ENCODE measurements at places on chromosomes 3 and 15.

DNA sequence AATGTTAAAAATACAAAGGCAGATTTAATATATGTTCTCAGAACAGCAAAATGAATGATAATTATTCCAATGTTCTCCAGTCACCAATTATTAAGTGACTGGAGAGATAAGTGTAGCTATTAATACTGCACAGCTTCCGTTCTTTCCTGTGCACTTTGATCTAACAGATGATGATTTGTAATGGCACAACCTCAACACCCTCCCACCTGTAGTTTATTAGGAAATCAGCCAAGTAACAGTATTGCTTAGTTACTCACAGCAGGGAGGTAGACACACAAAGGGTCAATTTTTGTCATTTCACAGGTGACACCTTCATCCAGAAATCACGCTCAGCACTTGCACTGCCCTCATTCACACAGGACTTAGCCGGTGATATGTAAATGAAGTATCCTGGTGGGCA, 688.1 kb downstream of the EPHA3 start:
- DNase-seq, result no peak

DNA sequence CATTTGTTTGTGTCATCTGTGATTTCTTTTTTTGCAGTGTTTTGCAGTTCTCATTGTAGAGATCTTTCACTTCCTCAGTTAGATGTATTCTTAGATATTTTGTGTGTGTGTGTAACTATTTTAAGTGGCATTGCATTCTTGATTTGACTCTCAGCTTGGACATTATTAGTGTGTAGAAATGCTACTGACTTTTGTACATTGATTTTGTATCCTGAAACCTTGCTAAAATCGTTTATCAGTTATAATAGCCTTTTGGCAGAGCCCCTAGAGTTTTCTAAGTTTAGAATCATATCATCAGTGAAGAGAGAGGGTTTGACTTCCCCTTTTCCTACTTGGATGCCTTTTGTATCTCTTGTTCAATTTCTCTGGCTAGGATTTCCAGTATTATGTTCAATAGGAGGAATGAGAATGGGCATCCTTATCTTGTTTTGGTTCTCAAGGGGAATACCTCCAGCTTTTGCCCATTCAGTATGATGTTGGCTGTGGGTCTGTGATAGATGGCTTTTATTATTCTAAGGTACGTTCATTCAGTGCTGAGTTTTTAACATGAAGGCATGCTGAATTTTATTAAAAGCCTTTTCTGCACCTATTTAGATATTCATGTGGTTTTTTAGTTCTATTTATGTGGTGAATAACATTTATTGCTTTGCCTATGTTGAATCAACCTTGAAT, 211.7 kb downstream of the MBNL1 start:
- DNase-seq, result no peak

DNA sequence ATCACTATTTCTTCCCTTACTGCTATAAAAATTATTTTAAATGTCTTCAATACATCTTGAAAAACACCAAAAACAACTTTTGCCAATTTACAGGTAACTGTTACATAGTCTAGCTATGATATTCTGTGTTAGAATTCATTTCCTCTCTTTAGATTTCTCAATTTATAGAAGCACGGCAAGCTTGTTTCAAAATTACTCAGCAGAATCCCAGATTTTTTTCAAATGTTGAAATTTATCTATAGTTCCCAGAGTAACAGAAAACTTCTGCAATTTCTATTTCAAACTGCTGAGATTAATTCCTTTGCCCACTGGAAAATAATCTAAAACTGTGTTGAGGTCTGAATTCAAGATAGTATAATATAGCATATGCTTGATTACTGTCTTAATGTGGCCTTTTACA, 41.2 kb downstream of the CCPG1 start:
- DNase-seq, result no peak

GRCh38 chr3:165918657-165918979, 81.4 kb upstream of the BCHE start:
- DNase-seq, result no peak

DNA sequence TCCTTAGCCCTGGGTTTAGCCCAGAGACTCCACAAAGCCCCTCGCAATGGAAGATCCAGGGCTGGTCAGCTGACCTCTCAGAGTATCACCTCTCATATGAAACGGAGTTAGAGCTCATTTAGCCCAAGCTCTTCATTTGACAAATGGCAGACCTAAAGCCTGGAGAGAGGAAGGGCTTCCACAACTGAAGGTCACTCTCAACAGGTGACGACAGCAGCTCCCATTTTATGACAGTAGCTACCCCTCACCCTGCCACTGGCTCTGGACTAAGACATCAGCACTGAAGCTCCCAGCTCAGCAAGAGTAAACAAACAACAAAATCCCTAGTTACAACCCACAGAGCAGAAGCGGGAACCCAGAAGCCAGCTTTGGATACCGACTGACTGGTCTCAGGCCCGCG, 33.7 kb downstream of the TLE3 start:
- no peak for DNase-seq

DNA sequence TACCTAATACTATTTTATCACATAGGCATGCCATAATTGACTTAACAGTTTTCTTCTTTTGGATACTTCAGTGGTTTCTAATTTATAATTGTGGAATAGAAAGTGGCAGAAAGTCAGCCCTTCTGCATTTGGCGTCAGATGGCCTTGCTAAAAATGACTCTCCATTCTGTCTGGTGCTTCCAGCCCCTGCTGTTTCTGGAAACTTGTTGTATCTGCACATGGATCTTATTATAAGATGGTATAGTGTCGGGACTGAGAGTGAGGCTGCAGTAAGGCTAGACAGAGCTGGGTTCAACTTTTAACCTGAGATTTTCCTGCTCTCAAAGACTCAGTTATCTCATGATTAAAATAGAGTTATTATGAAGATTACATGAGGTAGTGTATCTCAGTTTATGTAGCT, 74.8 kb upstream of the WDR72 start:
- DNase-seq, result no peak

DNA sequence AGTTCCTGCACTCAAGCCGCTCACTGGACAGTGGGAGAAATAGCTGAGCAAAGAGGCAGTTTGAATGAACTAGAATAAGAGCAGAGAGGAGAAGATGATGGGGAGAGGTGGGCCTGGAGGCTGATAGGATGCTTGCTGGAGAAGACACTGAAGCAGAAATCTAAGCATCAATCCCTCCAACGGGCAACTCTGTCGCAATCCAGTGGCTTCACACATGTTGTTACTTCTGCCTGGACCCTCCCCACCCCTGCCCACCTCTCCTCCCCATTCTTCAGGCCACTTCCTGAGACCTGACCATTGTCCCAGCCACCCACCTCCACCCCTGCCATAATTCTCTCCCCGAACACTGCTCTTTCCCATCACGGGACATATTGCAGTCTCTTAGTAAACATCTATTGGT, 76.0 kb downstream of the SRGAP3 start:
- DNase-seq, result no peak

- DNase-seq, result no peak
Measured at GRCh38 chr3:104916971-104917370, 449.7 kb upstream of the ALCAM start.

DNA sequence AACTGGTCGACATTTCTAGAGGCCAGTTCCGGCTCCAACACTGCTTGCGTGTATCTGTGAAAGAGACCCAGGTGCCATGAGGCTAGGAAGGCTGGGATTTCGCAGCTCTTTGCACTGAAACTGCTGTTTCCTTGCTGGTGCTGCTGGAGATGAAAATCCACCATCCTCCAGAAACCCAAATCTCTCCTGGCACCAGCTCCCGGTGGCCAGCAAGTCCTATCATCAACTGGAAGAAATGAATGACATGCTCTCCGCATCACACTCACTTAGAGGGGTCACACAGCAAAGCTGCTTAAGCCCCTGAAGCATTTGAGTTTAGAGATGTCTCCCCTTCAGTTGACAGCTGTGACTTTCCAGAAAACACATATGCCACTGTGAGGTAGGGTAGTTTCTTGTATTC, 471.8 kb upstream of the PROK2 start:
- no peak for DNase-seq

GRCh38 chr3:190644035-190644434, 130.2 kb downstream of the IL1RAP start:
- no peak for DNase-seq

GRCh38 chr3:125398952-125399351, 23.8 kb upstream of the ZNF148 start:
- DNase-seq, result no peak

DNA sequence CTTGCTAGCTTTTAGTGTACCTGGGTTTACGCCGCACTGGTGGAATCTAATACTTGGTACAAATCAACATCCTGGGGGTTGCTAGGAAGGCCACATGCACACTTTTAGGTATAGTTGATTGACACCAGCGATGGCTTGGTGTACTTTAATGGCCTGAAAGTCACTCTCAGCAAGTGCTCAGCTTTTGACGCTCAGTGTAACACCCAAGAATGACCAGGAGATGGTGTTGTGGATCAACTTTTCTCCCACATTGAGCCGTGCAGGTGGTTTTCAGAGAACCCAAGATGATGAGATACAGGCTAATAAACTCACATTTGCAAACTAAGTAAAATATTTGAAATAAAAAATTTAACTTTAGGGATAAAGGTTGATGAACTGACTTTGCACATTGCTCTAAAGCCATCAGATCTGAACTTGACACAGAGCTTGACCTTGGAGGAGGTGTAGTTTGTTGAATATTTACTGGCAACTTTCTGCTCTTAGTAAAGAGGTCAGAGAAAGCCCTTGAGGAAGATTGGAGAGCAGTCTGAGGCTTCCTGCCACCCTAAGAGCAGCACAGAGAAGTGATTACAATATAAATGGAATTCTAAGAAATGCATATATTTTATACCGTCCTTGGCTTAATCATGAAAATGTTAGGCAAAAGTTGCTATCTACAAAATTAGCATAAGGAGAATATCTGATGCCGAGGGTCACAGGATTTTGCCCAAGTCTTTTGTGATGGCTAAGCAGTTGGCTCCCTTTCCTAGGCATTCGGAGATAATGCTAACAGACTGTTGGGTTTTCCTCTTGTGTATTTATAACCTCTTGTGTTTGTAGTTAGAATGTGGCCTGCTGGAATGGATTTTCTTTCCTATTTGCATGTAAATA, 143.4 kb upstream of the RASGRP1 start:
- no peak for DNase-seq

GRCh38 chr3:97942801-97943546, 29.3 kb downstream of the RIOX2 start:
- no peak for DNase-seq

DNA sequence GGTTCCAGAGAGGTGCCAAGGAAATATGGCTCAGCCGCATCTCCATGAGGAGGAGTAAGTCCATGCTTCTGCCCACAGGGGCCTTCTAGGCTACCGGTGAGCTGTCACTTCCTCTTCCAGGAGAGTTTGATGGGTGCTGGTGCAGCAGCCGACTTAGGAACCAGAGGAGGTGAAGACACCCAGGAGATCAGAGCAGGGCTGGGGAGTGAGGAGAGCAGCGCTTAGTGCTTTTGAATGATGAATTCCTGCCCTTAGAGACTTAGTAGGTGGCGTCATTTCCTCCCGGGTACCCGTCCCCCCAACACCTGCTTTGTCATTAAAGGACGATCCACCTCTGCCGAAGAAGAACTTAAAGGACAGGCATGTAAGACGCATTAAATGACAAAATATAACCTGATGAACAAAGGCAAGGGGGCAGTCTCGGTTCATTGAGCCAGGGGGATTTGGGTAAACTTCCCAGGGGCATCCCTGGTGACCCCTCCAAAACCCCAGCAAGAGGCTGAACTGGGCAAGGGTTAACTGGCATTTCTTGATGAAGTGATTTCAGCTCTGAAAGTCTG, 67.6 kb downstream of the HES1 start:
- no peak for DNase-seq

- no peak for DNase-seq
Measured at GRCh38 chr3:118863731-118864322, 170.8 kb downstream of the IGSF11 start.

- DNase-seq, result no peak
Measured at GRCh38 chr15:60721707-60722106, 242.8 kb upstream of the ICE2 start.

DNA sequence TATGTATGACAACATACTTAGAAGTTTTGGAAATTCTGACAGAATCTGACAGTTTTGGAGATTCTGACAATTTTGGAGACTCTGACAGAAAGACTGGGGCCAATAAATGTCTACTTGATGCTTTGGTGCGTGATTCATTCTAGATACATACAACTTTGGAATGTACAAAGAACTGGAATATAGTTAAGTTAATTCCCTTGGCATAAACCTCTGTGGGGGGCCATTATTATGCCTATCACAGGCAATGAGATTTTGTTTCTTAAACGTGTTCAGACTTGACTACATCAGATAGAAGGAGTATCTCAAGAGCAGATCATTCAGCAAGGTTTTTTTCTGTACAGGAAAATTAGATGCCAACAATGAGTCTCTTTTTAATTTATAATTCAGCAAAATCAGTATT, 617.6 kb upstream of the ZNF717 start:
- no peak for DNase-seq

GRCh38 chr3:9861626-9862130, 17.9 kb upstream of the RPUSD3 start:
- no peak for DNase-seq

GRCh38 chr3:149933858-149934257, 36.8 kb downstream of the PFN2 start:
- no peak for DNase-seq

GRCh38 chr15:68311859-68312557, 34.5 kb downstream of the FEM1B start:
- DNase-seq, result no peak

GRCh38 chr15:99424978-99425656, 140.7 kb upstream of the MEF2A start:
- DNase-seq, result peak; percentile 60

DNA sequence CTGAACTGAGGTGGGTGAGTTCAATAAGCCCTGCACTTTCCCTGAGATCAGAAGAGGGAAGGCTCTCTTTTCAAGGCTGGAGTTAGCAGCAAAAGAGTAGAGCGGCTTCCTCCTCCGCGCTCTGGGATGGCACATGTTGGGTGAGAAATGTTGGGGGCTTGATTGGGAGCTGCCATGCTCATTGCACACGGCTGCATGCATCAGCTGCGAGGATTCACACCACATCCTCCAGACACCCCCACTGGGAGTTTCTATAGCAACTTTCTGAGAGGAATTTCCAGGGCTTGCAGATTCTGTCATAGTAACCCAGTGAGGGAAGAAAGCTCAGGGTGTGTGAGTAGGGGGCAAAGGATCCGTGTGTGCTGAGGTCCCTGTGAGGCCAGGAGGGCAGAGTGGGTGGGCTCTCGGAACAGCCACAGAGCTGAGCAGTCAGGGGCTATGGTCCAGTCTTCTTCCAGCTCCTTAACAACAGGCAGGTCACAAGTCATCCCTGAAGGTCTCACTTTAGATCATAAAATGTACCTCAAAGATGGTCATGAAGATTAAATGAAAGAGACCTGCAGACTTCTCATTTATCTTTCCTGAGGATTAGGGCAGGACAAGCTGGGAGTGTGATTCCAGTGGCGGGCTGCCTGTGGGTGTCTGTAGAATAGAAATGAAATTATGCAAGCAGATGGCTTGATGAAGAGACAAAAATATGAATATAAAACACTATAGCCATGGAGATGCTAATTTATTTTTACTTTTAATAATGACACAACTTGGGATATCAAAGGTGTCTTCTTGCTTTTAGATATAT, 75.7 kb upstream of the CHRNA7 start:
- DNase-seq, result no peak

DNA sequence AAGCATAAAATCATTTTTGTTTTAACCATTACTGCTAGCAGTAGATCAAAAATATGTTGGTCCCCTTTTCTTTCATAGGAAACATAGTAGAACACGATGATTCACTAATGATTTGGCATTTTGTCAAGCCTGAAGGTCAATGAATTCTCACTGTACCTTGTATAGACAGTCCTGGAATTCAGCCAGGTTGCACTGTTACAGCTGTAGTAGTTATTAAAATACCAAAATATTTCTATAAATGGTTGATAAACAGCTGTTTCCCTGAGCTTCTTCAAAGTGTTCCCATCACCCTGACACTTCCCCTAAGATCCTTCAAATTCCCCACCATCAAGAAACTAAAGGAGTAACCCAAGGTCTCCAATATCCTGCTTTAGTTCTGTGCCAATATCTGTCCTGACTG, 200.9 kb downstream of the ATP8B4 start:
- no peak for DNase-seq
